ENCODE measurements at places on chromosomes 13 and 19. TPM values are rescaled to one million over a fixed set of nuclear protein-coding genes. Genes with fewer than 3 reads are reported as not detected.

Gene UNC13A
- 2.2 TPM for total RNA-seq

Gene LAIR1
- 11.1 TPM for total RNA-seq

Gene MIR17HG
- total RNA-seq = not detected

Gene TPGS1
- 89.2 TPM for total RNA-seq

- H3K4me1 ChIP-seq = peaks cover 5% of the 10 kb centered on the region
- no peaks in the 10 kb centered on the region for H3K36me3 ChIP-seq
- H3K27me3 ChIP-seq = no peaks in the 10 kb centered on the region
- H3K4me3 ChIP-seq = no peak overlapping the region
- no peak for DNase-seq
- H3K27ac ChIP-seq = no peak overlapping the region
Measured at GRCh38 chr19:44600466-44600865, 12.9 kb upstream of the IGSF23 start.

DNA sequence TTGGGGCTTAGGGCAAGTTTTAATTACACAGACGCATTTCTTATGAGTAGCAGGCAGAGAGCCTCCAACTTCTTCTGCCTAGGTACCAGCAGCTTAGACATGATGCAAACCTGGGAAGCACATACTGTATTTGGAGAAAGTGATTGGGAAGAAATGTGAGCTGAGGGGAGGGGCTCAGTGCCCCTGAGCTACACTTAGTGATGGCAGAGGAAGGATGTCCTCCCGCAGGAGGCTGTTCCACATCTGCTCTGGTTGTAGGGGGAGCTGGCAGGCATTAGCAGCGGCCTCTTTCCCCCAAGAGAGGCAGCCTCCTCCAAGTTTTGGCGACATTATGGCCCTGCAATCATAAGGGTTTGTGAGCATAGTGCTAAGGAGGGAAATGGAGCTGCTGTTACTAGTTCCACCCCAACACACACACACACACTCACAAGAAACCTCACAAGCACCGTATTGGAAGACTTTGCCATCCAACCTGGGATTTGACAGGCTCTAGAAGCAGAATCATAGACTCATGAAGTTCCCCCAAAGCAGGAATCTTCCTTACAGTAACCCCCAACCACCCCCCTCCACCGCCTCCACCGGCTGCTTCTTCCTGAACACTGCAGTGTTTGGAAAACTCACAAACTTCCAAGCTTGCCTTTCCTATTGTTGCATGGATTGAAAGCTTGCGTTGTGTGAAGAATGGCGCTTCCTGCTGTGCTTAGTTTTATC lies 3.3 kb downstream of the ALOX5AP start:
- H3K4me1 ChIP-seq = no peaks in the 10 kb centered on the region
- no peaks in the 10 kb centered on the region for H3K36me3 ChIP-seq
- no peaks in the 10 kb centered on the region for H3K27me3 ChIP-seq
- DNase-seq = no peak
- no peak overlapping the region for H3K27ac ChIP-seq

DNA sequence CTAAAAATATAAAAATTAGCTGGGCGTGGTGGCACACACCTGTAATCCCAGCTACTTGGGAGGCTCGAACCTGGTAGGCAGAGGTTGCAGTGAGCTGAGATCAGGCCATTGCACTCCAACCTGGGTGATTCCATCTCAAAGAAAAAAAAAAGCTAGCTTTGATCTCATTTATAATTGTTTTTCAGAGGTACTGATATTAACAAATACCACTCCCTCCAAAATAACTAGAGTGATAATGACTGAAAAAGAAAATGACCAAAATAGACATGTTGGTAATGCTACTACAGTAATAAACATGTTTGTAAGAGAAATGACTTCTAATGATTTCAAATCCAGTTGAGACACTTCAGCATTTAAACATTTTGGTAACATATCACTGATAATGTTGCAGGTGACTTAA lies 13.0 kb downstream of the PDCD5 start:
- no peak overlapping the region for H3K4me3 ChIP-seq
- no peak overlapping the region for H3K27ac ChIP-seq
- no peaks in the 10 kb centered on the region for H3K27me3 ChIP-seq
- peaks cover 35% of the 10 kb centered on the region for H3K36me3 ChIP-seq
- no peaks in the 10 kb centered on the region for H3K4me1 ChIP-seq
- DNase-seq = no peak

DNA sequence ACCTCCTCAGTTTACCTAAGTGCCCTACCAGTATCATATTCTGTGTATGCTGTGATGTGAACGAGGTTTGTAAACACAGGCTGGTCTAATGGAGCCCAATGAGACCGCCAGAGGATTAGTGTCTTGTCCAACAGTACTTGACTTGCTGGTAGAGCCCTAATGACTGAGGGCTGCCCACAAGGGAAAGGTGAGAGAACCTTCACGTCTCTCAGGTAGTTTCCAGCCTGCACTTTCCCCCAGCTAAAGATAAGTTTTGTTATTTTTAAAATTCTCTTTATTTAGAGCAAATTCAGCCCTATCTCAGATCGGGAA lies 498 bp upstream of the RBM26 start:
- DNase-seq = no peak
- H3K4me3 ChIP-seq = peak overlapping the region; percentile 99
- H3K27me3 ChIP-seq = no peaks in the 10 kb centered on the region
- peaks cover 30% of the 10 kb centered on the region for H3K4me1 ChIP-seq
- H3K36me3 ChIP-seq = no peaks in the 10 kb centered on the region

GRCh38 chr13:22717036-22717435 lies 463.7 kb upstream of the SGCG start:
- no peaks in the 10 kb centered on the region for H3K27me3 ChIP-seq
- H3K4me1 ChIP-seq = no peaks in the 10 kb centered on the region
- no peak overlapping the region for H3K27ac ChIP-seq
- H3K36me3 ChIP-seq = no peaks in the 10 kb centered on the region
- no peak overlapping the region for H3K4me3 ChIP-seq

DNA sequence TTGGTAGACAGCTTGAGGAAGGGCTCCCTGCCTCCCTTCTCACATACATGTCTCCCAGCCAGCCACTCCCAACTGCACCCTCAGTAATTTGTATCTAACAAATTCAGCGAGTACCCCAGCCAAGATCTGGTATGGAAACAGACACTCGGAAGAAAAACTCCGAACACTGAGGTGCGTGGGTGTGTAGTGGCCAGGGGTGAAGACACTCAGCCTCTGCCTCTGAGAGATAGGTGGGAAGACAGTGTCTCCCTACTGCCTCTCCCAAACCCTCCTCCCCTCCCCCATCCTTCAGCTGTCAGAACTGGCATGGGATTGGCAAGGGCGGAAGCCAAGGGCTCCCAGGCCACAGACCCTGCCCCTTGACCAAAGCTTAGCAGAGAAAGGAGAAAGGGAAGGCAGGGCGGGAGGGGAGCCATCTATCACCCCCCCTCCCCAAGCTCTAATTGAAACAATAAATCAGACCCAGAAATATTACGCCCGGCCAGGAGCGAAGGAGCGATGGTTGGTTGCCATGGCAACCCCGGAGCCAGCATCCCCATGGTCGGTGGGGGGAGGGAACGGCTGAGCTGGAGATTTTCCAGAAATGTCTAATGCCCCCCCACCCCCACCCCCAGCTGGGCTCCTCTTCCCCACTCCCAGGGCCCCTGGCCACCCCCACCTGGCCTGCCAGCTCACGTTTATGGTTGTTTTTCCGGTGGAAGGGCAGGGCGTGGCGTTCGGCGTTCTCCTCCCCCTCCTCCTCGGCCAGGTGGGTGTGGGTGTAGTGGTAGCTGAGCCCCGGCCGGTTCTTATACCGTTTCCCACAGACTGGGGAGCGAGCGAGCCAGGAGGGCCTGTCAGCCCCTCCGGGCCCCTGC lies 7.0 kb downstream of the DPF1 start:
- H3K4me3 ChIP-seq = no peak overlapping the region
- no peak overlapping the region for H3K27ac ChIP-seq
- DNase-seq = no peak
- no peaks in the 10 kb centered on the region for H3K36me3 ChIP-seq
- no peaks in the 10 kb centered on the region for H3K4me1 ChIP-seq

DNA sequence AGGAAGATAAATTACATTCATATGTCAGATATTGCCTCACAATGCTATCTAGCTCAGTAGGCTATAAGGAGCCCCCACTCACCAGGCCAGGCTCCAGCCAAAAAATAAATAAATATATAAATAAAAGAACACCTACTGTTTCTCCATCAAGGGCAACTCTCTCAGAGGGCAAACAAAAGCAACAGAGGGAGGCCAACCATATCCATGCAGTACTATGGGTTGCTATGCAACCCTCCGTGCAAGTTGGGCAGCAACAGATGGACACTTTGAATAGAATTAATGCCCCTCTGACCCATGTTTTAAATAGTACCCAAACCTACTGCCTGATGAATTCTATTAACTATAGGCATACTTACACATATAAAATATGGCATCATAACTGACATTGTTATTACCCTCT lies 279.8 kb upstream of the EDNRB start:
- no peaks in the 10 kb centered on the region for H3K27me3 ChIP-seq
- no peaks in the 10 kb centered on the region for H3K4me1 ChIP-seq
- no peak overlapping the region for H3K27ac ChIP-seq
- DNase-seq = no peak
- H3K4me3 ChIP-seq = no peak overlapping the region

DNA sequence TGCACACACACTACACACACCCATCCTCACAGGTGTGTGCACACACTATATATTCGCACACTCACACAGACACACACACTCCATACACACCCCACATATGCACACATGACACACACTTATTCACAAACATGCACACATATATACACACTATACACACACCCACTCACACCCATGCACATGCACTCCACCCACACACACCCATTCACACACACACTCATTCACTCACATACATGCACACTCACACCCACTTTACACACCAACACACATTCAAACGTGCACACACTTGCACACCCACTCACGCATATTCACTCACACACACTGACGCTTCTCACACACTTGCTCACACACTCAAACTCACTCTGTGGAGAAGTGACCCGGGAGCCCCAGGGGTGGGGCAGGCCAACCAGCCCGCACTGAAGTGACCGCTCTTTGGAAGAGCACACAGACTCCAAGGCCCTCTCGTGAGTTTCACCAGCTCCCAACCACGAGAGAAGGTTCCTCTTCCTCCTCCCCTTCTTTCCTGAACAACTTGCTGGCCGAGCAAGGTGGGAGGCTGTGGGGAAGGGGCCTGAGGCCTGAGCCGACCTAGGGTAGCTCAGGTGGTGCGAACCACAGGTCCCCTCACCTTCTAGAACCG lies 86.1 kb upstream of the TM9SF2 start:
- H3K4me1 ChIP-seq = no peaks in the 10 kb centered on the region
- no peaks in the 10 kb centered on the region for H3K36me3 ChIP-seq
- no peaks in the 10 kb centered on the region for H3K27me3 ChIP-seq
- H3K27ac ChIP-seq = no peak overlapping the region

DNA sequence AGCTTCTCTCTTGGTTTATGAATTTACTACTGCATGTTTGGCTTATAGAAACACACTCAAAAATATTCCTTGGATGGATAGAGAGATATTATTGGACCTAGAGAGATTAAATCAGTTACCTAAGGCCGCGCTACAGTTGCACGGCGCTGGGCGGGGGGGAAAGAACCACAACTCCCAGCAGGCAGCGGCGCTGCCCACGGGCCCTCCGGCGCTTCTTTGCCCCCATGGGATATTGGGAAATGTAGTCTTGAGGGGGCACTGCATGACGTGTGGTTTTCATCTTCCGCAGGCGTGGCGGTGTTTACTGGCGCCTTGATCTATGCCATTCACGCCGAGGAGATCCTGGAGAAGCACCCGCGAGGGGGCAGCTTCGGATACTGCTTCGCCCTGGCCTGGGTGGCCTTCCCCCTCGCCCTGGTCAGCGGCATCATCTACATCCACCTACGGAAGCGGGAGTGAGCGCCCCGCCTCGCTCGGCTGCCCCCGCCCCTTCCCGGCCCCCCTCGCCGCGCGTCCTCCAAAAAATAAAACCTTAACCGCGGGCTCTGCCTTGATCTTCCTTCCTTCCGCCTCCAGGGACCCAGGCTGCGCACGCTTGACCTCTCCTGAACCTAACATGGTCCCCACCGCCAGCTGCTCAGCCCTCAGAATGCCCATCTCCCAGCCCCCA lies 4.8 kb downstream of the EMP3 start:
- peaks cover 11% of the 10 kb centered on the region for H3K36me3 ChIP-seq
- H3K4me3 ChIP-seq = peak overlapping the region; percentile 34
- H3K27ac ChIP-seq = peak overlapping the region; percentile 51
- no peaks in the 10 kb centered on the region for H3K27me3 ChIP-seq
- H3K4me1 ChIP-seq = peaks cover 22% of the 10 kb centered on the region

- peaks cover 13% of the 10 kb centered on the region for H3K4me1 ChIP-seq
- peaks cover 35% of the 10 kb centered on the region for H3K36me3 ChIP-seq
- H3K27ac ChIP-seq = no peak overlapping the region
- H3K27me3 ChIP-seq = no peaks in the 10 kb centered on the region
- DNase-seq = no peak
- H3K4me3 ChIP-seq = no peak overlapping the region
Measured at GRCh38 chr13:113981194-113981605, 7.3 kb upstream of the C13orf46 start.

DNA sequence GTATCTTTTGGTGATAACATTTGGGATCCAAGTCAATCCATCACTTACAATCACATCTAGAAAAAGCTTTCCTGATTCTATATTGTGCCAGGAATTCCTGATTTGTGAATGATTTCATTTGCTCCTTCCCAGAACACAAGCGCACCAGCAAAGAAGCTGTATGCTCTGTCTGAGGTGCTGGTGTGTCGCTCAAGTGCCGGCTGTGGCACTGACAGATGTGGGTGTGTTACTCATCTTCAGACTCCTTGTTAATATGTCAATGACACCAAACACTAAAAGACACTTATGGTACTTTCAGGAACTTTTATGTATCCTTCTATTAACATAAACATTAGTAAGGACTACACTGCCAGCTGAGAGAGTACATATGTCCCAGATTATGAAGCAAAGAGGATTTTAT lies 429.1 kb downstream of the ITGBL1 start:
- H3K4me3 ChIP-seq = no peak overlapping the region
- no peak for DNase-seq
- H3K36me3 ChIP-seq = no peaks in the 10 kb centered on the region
- H3K4me1 ChIP-seq = no peaks in the 10 kb centered on the region
- H3K27me3 ChIP-seq = no peaks in the 10 kb centered on the region

DNA sequence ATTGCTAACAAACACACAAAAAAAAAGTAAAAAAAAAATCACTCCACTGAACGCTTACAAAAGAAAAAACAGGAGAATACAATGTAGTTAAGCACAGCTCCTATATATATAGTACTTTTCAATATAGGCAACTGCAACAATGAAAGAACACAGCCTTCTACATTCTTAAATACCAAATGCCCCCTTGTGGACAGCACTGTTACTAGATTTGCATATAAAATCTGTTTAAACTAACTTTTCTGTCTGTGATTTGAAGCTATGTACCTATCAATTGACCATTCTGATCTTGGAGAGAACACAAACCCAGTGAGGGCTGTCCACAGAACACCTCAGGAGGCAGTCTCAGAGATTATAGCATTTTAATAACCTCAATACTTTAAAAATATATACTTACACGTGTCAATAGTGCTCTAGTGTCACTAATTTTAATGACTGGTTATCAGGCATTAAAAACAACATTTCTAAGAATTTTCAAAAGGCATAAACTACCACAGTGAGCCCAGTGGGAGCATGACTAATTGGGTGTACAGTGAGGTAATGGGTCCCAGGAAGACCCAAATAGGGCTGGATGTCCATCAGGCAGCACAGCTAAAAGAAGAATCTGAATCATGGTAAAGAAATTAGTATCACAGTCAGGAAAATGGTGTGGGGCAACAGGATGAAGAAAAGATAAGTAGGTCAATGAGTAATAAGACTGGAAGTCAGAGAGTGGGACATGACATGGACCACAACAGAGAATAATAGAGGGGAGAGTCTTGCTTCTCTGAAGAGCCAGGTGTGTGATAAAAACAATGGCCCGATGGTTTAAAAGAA lies 22.2 kb downstream of the CCDC169 start:
- no peaks in the 10 kb centered on the region for H3K4me1 ChIP-seq
- no peak for DNase-seq
- H3K27me3 ChIP-seq = no peaks in the 10 kb centered on the region
- H3K27ac ChIP-seq = no peak overlapping the region
- H3K4me3 ChIP-seq = no peak overlapping the region

All from ascending aorta (tissue), 2 donors.